ENCODE measurements at places on chromosomes 13 and 19.

- no peak for DNase-seq
Observed at GRCh38 chr19:1980091-1980808, 35.3 kb downstream of the BTBD2 start.

- no peak for DNase-seq
Observed at GRCh38 chr19:44685877-44686276, 13.1 kb upstream of the CEACAM16 start.

DNA sequence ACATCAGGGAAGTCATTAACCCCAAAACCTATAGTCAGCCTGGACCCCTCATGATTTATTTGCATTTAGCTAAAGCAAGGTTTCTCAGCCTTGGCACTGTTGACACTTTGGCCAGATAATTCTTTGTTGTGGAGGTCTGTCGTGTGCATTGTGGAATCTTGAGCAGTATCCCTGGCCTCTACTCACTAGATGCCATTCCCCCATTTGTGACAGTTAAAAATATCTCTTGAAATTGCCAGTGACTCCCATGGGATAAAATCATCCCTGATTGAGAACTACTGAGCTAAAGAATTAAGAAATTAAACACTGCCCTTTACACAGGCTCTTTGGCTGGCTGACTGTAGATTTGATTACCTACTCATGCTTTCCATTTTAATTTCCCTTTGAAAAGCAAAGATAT is 102.7 kb downstream of the LMO7 start:
- no peak for DNase-seq

GRCh38 chr13:20403826-20404225 is 121.8 kb downstream of the CRYL1 start:
- DNase-seq = no peak

DNA sequence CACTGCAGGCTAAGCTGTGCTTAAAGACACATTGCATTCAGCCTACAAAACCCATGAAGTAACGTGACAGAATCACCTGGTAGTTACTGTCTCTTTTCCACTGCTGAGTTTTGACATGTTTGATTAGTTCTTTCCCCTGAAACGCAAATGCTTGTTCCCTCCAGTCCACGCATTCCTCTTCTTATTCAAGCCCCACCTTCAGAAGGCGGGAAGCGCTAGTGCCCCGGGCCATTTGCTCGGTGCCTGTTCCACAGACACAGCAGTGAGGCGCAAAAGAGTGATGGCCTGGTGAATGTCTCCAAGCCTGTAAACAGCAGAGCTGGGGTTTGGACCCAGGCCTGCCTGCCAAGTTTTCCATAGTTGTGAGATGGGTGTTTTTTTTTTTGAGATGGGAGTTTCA is 10.9 kb downstream of the ACP4 start:
- no peak for DNase-seq

GRCh38 chr13:24458736-24459135 is 53.8 kb downstream of the PARP4 start:
- DNase-seq = no peak

DNA sequence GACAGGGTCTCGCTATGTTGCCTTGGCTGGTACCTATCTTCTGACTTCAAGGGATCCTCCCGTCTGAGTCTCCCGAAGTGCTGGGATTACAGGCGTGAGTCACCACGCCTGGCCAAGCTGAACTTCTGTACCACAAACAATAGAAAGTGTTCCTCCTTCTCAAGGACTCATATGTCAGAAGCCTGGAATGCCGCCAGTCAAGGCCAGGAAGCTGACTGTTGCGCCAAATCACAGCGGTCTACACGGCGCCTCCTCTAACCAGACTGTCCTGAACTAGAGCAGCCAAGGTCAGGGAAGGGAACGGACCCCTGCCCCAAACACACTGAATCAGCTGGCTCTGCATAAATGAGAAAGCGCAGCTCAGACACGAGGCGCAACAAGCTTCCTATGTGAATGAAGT is 14.6 kb downstream of the RAB20 start:
- no peak for DNase-seq

DNA sequence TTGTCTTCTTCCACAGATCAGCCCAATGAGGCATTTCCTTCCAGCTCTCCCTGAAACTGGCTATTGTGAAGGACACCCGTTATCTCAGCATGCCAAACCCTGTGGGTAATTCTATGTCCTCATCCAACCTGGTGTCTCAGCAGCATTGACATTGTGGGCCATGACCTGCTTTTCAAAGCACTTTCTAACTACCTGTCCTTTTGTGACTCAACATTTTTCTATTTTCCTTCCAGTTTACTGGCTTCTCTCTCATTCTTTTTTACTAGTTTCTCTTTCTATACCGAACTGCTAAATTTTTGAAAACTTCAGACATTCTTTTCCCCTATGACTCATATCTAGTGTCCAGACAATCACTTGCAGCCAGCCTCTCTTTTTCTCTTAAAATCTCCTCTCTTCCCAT is 136.4 kb upstream of the HTR2A start:
- DNase-seq = no peak

DNA sequence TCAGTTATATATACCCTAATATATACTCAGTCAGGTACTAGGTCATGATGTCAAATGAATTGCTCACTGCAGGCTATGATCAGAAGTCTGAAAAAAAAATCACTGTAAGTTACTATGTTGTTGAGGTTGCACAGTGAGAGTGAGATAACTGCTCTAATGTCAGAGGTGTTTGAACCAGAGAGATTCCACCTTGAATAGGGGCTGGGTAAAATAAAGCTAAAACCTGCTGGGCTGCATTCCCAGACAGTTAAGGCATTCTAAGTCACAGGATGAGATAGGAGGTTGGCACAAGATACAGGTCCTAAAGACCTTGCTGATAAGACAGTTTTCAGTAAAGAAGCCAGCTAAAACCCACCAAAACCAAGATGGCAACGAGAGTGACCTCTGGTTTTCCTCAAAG is 10.2 kb downstream of the EPSTI1 start:
- DNase-seq = no peak

DNA sequence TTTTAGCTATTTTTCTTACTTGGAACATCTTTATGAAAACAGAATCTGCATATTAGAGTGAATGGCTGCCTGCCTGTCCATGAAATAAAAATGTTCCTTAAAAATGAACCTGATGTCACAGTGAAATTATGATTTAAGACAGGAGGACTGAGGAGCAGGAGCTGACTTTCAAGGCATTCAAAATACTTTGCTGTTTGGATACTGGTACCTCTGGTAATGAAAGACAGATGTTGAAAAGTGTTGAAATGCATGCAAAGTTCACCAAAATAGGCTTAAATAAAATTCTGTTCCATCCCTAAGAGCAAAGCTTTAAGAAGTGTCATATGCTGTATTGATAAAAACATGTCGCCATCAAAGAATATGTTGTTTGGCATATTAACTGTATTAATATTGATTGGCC is 1.7 kb downstream of the ARHGEF7 start:
- DNase-seq = no peak

DNA sequence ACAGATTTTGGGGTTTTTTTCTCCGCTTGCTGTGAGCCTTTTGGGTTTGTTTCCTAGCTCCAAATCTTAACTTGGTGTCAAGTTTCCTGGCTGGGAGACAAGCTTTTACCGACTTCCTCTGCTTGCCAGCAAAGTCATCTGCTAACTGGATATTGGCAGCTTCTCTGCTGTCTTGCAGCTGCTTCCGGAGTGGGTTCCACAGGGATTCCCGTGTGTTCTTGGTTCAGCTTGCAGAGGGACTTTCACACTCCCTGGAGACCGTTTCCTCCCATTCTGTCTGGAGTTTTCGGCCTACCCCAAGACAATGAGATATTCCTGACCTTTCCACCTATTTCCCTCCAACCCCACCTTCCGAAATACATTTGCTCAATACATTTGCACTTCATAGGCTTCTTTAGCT is 2.2 kb upstream of the COLGALT1 start:
- DNase-seq = no peak

DNA sequence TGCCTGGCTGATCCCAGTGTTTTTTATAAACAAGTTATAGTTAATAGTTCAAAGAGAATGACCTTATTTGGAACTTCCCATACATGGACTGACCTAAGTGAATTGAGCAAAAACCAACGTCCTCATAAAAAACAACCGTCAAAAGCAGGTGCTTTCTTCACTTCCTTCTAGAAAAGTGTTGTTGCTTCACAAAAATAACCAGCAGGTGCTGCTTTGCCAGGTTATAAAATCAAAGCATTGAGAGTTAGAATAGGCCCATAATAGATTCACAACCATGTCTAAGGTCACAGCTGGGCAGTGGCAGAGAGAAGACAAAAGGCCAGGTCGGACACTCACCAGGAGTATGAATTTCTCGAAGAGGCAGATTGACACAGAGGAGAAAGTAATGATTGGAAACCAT is 9.5 kb downstream of the RUBCNL start:
- DNase-seq = no peak

- no peak for DNase-seq
Observed at GRCh38 chr19:15015946-15016542, 33.2 kb upstream of the CASP14 start.

- no peak for DNase-seq
Observed at GRCh38 chr13:89577301-89577700, 1770.2 kb upstream of the MIR17HG start.

DNA sequence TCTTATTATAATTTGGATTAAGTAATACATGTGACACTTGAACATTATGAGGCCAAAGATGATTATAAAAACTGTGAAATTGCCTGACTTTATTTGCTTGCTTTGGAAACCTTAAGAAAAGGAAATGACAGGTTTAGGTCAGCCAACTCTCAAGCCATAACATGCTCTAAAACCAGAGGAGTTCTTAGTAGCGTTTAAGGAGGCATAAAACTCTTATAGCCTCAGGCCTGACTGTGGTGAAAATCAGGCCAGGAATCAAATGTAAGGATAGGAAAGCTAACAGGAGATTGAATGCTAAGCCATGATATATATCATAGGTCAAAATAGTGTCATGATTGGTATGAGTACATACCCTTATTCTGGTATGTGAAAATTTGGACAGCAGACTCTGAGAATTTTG is 1142.4 kb upstream of the MIR17HG start:
- DNase-seq = no peak

- DNase-seq = no peak
Observed at GRCh38 chr19:1223018-1223855, 14.6 kb downstream of the CBARP start.

- no peak for DNase-seq
Observed at GRCh38 chr13:105906746-105907145, 628.7 kb downstream of the EFNB2 start.

DNA sequence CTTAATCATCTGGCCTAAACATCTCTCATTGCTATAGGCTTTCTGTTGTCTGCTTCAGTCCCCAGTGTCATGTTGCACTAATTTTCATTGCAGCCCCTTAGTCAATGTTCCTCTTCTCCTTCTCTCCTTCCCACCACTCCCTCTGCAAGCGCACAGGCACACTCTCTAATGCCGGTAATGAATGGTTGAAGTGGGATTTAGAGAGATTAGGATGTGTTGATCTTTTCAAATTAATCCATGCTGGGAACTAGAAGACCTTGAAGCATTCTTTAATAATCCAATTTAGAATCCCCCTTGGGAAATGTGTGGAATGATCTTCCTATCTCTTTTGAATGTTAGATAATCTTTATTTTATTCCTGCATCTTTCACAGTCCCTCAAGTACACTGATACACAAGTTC is 33.2 kb upstream of the NDFIP2 start:
- DNase-seq = no peak

- DNase-seq = no peak
Observed at GRCh38 chr13:57716295-57716694, 84.8 kb downstream of the PCDH17 start.

DNA sequence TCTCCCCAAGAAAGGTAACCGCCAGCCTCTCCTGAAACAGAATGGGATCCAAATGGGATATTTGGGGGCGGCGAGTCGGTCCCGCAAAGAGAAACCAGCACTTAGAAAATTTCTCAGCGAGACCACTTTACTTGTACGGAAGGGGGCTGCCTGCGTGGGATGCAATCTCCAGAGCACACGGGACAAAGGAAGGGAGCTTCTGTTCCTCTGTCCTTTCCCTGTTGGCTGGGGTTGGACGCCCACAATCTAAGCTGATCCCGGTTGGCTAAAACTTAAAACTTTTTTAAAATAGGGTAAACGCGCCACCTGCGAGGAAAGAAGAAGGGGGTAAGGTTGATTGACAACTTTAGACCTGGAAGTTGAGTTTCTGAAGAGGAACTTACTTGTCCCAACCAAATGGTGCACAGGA is 826 bp upstream of the BSG start:
- DNase-seq = no peak

- DNase-seq = no peak
Observed at GRCh38 chr13:80052286-80052685, 288.6 kb downstream of the SPRY2 start.

GRCh38 chr13:103099722-103100293 is 33.6 kb upstream of the SLC10A2 start:
- DNase-seq = no peak

DNA sequence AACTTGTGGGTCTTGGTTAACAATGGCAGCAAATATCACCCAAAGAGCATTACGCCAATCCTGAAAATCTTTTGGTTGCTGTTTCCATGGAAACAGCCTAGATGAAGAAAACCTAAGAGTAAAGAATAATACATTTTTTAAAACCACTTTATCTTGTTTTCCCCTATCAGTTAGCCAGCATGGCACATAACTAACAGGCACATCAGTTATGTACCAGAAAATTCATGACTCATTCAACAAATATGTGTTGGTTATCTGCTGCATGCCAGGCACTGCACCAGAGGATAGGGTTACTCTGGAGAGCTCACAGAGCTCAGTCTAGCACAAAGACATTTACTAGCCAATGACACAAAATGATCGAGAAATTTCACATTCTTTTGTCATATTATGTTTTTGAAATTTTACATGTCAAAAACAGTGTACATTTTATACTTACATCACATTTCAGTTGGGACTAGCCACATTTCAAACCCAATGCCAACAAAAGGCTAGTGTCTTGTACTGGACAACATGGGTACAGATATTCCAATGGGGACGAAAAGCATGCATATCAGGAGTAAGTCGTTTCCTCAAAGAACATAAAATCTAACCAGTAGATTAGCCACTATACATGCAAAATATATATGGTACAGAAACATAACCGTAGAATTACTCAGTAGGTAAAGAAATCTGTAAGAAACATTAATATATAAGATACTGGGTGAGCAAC is 20.3 kb downstream of the LNX2 start:
- no peak for DNase-seq

DNA sequence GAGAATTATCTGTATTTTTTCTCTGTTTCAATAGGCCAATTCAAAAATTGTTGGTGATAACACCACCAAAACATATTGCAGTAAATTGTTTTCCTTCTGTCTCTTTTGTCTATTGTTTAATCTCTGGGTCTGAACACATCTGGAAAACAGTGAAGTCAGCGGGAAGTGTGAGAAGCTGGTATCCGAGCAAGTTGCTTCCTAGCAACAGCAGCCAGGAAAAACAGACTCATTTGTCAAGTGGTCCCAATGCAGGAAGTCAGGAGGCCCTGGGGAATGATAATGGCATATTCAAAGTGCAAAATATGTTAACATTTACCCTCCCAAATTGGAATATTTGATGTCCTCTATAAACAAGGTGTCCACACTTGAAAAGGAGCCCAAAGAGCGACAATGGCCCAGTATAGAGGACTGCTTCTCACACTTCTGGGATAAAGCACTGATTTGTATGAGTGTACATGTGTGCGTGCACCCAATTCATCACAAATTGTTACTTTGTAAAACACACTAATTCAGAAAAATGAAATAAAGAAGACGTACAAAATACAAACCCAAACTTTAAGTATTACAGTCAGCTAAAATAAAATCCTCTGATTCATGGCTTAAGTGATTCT is 515.0 kb downstream of the TBC1D4 start:
- no peak for DNase-seq

Measured in NCI-H187 (cell line).